Renal cortex interstitium (tissue), 15 donors: ENCODE measurements at places on chromosomes 5 and 9.

DNA sequence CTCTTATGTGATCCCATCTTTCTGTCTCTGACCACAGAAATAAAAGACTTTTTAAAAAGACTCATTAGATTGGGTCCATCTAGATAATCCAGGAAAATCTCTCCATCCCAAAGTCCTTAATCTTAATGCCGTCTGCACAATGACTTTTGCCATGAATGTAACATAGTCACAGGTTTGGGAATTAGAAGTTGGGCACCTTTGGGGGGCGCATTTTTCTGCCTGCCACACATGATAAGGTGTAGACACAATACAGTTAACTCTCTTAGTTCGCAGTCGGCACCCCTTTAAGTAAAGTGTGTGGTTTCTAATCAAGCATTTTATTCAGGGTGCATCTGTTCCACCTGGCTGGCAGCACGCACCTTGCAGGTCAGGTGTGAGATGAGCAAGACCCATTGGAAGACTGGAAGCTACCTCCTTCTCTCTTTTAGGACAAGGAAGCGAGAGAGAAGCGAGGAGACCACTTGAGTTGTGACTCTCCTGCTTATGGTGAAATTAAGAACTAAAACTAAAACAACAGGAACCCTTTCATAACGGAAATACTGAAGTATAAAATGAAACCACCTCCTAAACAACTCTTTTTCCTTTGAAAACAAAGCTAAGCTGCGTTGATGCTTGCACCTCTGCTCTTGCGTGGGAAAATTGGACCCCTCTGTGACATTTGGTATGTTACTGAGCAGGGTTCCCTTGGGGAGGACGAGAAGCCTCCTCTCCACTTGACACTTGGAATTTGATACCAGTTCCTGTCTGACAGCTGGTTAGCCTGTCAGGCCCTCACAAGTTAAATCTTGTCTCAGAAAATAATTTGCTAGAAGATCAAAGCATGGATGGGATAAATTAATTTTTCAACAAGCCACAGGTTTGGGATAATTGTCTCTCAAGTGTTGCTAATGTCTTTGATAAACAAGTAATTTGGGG is 304.6 kb upstream of the DMRT1 start:
- no peak for DNase-seq

GRCh38 chr5:140213370-140213983 is 38.5 kb downstream of the CYSTM1 start:
- DNase-seq, result no peak

GRCh38 chr5:96530901-96531300 is 97.9 kb upstream of the PCSK1 start:
- DNase-seq, result no peak

- DNase-seq, result no peak
These were observed 5.7 kb upstream of the CHD1 start for GRCh38 chr5:98934546-98934945.

DNA sequence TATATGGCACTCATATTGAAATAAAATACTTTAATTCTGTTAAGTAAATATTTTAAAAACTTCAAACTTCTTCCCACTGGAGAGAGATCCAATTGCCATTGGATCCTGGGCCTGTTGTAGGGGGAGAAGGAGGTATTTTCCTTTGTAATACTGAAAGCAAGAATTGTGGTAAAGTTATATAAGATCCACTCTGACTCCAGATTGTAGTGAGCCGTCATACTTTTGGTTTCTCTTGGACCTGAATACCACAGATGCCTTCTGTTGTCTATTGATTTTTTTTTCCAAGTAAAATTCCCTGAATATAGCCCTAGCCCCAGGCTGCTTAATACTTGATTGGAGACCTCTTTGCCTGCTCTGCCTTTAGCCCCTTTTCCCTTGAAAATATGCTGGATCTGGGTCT is 86.9 kb downstream of the ATG10 start:
- DNase-seq, result no peak

DNA sequence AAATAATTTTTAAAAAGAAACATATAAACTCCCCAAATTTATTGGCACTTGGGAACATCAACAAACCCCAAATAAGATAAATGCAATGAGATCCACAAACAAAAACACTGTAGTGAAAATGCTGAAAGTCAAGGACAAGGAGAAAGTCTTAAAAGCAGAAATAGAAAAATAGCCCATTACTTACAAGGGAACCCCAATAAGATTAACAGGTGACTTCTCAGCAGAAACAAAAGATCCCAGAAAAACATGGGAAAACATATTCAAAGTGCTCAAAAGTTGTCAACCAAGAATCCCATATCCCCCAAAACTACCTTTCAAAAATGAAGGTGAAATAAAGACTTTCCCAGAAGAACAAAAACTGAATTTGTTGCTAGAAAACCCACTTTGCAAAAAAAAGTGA is 40.0 kb downstream of the FANCC start:
- no peak for DNase-seq

DNA sequence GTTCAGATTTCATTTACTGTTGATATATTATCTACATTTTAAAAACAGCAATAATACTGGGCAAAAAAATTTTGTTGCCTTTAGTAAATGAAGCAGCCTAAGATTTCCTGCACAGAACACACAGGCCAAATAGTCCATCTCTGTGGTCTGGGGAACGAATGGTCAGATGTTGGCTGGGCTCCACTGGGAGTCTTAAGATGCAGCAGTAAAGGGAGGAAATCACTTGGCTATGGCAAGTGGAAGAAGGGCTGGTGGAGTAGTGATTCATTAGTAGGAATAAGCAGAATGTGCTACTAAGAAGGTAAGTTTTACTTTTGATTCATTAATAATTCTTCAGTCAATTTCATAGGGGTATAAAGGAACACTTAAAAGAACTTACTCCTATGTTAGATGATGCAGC is 91.1 kb upstream of the ARRDC3 start:
- DNase-seq, result no peak

DNA sequence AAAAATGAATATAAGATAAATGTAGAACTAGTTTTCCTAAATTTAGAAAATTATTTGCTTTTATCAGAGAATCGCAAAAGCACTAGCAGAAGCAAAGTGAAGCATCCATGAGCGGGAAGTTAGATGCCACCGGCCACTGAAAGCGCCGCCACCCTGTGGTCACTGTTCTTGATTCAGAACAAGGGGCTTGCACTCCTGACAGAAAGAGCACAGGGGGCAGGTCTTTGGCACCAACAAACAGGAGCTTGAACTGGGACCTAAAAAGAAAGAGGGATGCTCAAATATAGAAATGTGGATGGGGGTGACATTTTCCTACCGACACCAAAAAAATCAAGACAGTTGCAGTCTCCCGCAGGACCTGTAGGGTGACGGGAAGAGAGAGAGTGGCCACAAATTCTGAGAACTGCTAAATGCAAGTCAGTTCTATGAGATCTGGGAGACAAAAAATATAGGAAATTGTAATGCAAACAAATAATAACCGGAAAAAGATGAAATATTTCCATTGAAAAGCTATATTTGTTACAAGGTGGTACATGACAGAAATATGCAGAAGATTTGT is 144.3 kb downstream of the CDH12 start:
- no peak for DNase-seq

- DNase-seq, result no peak
These were observed 72.2 kb upstream of the EPB41L4A start for GRCh38 chr5:112491257-112491656.

DNA sequence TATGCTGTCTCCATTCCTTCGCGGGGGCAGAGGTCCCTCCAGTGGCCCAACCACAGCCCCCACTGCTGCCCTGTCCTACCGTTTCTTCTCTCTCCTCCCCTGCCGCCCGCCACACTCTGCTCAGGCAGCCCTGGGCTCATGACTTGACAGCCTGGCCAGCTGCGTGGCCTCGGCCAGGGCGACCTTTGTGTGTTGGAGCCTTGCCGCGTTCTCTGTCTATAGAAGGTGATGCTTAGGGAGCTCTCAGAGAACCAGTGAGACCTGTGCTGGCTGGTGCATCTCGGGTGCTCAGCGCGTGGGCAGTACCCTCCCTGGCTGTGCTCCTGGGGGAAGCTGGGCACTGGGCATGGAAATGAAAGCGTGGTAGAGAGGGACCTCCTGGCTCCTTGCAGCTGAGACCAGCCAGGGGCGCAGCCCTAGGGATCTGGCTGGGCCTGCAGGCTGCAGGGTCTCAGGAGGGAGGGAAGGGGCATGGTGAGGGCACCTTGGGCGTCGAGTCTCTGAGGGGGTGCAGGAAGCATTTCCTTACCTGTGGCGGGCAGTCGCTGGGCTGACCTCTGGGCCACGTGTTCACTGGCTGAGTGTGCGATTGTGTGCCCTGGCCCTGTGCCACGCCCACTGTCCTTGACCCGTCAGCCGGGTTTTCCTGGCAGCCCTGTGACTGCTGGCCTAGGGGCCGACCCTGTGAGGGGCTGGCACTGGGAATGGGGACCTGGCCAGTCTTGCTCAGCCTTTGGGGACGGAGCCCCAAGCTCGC is 50.3 kb downstream of the RXRA start:
- no peak for DNase-seq

- DNase-seq, result no peak
These were observed 14.2 kb downstream of the IARS1 start for GRCh38 chr9:92279302-92279701.

DNA sequence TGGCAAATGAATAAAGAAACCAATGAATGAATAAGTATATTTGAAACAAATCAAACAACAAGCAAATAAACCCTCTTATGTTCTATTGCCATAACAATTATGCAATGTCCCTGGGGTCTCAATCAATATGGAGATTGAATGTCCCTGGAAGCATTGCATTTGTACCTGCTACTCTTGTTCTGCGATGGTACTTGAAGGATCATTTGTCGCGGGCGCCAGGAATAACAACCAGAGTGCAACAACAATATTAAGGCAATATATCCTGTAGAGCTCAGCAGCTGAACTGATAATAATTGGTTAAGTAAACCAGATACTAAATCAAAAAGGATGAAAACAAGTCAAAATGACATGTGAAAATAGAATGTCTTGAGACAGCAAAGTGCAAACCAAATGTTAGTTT is 1001.9 kb upstream of the NUDT12 start:
- DNase-seq, result no peak

DNA sequence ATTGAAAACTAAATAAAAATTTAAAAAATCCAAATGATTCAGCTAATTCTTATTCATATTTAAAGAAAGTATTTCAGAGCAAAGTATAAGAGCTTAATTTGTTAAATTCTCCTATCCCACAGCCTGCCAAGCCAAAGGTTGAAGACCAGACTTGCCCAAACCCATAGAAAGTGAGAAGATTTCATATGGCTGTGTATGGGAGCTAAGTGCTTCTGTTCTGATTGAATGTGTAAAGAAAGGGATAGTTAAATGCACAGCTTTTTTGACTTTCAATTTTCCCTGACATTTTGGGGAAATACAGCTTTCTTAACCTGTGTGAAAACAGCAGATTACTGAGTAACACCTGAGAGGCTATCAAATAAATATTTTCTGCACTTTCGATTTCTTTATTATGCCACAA is 125.0 kb upstream of the MTAP start:
- DNase-seq, result no peak

DNA sequence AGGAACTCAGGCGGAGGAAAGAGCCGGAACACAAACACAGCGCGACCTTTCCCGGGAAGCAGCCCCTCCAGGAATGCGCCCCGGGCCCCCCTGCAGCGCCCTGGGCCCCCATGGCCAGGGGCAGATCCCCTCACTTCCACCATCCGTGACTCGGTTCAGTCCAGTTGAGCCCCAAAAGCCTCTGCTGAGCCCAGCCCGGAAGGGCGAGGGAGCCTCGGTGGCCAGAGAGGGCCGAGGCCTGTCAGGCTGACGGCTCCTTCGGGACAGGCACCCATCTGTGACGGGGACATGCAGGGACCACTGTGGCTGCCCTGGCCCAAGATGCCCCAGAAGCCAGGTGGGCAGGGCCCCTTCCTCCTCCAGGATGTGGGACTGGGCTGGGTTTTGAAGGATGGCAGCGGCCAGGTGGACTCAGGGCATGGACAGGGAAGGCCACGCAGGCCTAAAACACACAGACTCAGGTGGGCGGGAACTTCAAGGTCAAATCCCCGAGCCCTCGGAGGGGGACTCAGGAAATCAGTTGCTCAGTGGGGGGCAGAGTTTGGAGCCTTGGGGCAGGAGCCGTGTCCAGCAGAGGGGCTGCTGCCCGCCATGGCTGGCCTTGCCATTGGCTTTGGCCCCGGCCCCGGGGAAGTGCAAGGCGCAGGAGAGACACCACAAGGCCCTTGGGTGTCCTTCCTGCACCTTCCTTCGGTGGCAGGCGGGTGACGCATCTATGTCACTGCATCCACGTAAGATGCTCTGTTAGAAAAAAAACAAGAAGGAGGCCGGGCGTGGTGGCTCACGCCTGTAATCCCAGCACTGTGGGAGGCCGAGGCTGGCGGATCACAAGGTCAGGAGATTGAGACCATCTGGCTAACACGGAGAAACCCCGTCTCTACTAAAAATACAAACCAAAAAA is 29.7 kb upstream of the ABO start:
- DNase-seq, result no peak

GRCh38 chr5:17115855-17116254 is 101.6 kb upstream of the BASP1 start:
- DNase-seq, result no peak

GRCh38 chr9:115024925-115025535 is 92.9 kb downstream of the TNC start:
- DNase-seq, result no peak

GRCh38 chr5:140205952-140206351 is 31.0 kb downstream of the CYSTM1 start:
- no peak for DNase-seq

GRCh38 chr5:132389585-132390286 is 20.2 kb downstream of the SLC22A5 start:
- DNase-seq, result no peak

DNA sequence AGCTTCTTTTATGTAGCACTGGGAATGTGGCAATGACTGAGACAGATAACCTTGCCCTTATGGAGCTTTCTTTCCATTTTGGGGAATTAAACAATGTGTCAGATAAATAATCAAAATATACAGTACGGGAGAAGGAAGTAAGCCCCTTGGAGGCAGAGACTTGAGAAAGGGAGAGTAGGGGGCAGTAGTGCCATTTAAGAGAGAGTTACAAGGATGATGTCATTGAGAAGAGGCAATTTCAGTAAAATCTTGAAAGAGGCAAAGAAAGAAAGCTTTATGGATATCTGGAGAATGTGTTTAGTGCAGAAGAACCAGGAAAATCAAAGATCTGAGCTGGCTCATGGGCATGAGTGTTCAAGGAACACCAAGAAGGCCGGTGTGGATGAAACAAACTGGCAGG is 77.3 kb downstream of the KCTD16 start:
- no peak for DNase-seq

- no peak for DNase-seq
These were observed 31.9 kb upstream of the ZNF622 start for GRCh38 chr5:16497546-16497945.

- no peak for DNase-seq
These were observed 139.3 kb upstream of the ALDH1B1 start for GRCh38 chr9:38253200-38253599.

- no peak for DNase-seq
These were observed 213.1 kb downstream of the AGTPBP1 start for GRCh38 chr9:85528607-85529006.

DNA sequence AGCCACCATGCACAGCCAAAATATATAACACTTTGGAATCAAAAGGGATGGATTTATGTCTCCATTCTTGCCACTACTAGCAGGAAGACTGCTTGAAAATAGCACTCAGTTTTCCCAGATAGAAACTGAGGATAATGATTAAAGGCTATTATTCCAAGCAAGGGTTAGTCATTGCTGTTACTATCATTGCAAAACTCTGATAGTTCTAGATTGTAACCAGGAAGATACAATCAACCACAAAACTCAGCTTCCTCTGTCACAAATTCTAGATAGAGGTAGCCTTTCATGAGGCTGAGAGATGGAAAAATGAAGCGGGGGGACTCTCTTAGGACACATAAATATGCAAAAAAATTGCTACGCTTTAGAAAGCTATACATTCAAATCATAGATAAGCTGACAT is 3.1 kb downstream of the ANXA1 start:
- no peak for DNase-seq

GRCh38 chr9:133677126-133678010 is 41.2 kb downstream of the DBH start:
- DNase-seq, result no peak
